ENCODE measurements at places on chromosomes 7 and 10. TPM values are rescaled to one million over a fixed set of nuclear protein-coding genes. Genes with fewer than 3 reads are reported as not detected.

Gene AKR1C4
- total RNA-seq = not detected

- DNase-seq = no peak
Observed at GRCh38 chr7:90939666-90940065, 324.6 kb upstream of the FZD1 start.

Gene INSYN2A
- total RNA-seq = 3.3 TPM

Gene ANXA8L1
- not detected for total RNA-seq

Gene OGDHL
- not detected for total RNA-seq

DNA sequence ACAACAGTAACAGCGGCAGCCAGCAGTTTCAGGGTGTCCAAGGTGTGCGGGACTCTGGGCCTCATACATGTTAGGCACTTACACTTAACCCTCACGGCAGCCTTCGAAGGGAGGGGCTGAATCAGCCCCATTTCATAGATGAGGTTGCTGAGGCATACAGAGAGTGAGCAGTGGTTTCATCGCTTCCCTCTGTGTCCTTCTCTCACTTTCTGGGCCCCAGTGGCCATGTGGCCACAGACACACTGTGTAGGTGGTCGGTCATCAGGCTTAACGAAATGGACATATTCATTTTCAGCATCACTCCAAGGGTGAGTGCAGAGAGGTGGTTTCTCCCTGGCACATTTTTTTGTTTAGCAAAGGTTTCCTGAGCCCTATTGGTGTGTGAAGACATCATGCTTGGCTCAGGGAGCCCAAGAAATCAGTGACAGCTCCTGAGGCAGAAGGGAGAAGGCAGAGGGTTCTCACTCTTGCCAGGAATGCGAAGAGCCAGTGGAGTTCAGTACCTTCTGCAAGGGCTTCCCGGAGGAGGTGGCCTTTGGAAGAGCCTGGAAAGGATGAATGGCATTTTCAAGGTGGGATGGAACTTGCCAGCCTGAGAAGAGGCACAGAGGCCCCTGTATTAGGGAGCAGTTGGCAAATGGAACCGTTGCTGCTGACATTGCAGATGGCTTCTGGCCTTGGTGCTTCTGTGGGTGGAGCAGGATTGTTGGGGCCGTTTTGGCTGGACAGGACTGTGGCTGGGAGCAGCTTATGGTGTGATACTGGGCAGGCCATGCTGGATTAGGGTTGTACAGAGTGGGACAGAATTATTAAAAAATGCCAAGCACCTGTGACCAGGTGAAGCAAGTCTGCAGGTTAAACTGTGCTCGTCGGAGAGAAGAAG, 61.7 kb upstream of the PPIF start:
- DNase-seq = no peak

GRCh38 chr10:132527339-132528063, 10.1 kb upstream of the INPP5A start:
- DNase-seq = no peak

Gene C10orf143
- 0.96 TPM for total RNA-seq

- DNase-seq = no peak
Observed at GRCh38 chr10:97445357-97445721, 467 bp downstream of the EXOSC1 start.

Gene SCART1
- total RNA-seq = 1.0 TPM

Gene EIF5AL1
- total RNA-seq = 0.63 TPM

DNA sequence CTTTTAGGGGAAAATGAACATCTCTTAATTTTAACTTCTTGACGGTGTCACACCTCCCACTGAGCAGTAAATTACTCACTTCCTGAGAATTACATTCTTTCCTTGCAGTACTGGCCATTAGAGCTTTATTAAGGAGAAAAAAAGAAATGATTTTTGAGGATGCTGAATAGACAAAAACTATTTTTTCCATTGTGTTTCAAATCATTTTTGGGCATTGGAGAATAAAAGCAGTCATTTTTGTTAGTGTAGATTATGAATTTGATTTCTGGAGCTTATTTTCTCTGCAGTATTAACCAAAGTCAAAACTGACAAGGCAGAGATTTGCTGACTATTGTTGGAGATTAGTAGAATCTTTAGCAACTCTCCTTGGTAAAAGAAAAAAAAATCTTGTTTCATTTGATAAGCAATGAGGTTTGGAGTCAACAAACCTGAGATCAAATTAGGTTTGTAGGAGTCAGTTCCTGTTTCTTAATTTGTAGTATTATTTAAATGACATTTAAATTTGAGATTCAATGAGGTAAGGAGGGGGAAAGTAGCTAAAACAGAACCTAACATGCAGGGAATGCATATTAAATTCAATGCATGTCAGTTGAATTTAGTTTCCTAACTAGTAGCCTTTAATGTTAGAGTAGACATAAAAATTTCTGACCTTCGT, 70.6 kb downstream of the AP3M1 start:
- peak; percentile 56 for DNase-seq

Gene CLRN3
- total RNA-seq = not detected

- DNase-seq = no peak
Observed at GRCh38 chr7:139647085-139647484, 123.6 kb downstream of the CLEC2L start.

Gene MEOX2
- 0.06 TPM for total RNA-seq

Gene GTF2IRD2
- 7.8 TPM for total RNA-seq

DNA sequence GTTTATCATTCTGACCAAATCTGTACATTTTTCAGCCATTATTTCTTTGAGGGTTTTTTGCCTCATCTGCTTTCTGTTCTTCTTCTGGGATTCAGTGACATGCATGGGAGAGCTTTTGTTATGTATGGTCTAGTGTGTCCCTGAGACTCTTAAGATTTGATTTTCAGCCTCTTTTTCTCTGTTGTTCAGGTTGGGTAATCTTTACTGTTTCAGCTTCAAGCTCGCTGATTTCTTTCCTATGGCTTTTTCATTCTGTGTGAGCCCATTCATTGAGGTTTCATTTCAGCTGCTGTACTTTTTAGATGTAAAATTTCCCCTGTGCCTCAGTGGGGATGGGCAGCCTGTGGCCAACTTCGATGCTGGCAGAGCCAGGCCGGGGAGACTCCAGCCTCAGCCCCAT, 38.1 kb downstream of the FOXK1 start:
- DNase-seq = no peak

- DNase-seq = no peak
Observed at GRCh38 chr7:99042957-99043356, 101.0 kb downstream of the SMURF1 start.

Gene BTBD16
- not detected for total RNA-seq

GRCh38 chr7:22853674-22854157, 31.1 kb upstream of the TOMM7 start:
- no peak for DNase-seq

Gene LRRC17
- total RNA-seq = 1,308 TPM

DNA sequence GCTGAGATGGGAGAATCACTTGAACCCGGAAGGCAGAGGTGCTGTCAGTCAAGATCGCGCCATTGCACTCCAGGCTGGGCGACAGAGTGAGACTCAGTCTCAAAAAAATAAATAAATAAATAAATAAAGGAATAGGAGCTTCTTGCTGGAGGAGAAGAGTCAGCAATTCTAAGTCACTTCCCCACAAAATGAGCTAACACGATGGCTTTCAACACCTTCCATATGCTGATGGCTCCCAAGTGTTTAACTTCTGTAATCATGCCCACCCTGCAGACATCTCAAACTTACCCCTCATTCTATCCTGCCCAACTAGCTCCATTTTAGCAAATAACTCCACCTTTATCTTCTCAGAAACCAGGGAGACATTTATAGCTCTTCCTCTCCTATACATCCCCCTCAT, 21.2 kb downstream of the PSAP start:
- DNase-seq = no peak

Gene FEZF1
- not detected for total RNA-seq

DNA sequence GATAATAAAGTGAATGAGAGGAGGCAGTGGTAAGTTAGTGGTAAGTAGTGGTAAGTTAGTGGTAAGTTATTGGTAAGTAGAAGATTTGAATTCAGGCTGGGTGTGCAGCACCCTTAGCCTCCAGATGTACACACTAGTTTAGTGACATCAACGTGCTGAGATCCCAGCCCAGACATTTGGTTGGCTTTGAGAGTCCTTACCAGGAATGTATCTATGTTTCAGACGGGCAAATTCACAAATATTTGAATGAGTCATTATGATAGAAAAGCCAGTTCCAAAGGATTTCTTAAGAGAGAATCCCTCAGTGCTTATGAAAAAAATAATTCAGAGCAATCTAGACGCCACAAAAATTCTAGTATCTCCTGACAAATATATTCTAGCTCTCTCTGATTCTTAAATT, 70.0 kb downstream of the ARL4A start:
- DNase-seq = peak; percentile 86

GRCh38 chr7:140316165-140316661, 82.1 kb downstream of the SLC37A3 start:
- DNase-seq = peak; percentile 73

DNA sequence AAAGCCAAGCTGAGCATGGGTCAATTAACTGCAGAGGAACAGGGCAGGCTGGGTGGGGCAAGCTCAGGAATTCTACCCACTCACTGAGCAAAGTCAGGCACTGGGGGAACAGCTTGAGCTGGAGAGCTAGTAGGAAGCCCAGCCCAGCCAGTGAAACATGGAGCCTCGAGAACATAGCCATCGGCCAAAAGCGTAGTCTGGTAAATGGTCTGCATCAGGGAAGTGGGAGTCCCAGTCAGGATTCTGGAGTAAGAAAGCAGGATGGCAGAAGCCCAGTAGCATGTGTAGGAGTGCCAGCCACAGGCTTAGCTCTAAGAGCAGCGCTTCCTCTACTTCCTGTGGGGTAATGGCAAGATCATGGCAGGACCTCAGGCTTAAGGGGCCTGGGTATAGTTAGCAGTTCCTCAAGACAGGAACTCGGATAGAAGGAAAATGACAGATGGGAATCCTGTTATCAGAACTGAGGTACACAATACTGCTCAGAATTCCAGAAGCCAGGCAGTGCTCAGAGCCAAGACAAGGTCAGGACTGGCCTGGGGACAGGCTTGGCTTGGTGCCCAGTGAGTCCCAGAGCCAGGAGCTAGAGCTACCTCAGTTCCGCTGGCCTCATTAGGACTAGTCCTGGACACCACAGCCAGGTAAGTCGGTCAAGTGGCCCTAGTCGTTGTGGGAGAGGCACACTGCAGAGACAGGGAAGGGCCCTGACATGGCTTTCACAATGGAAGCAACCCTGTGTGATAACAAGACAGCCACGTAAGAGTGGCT, 65.4 kb upstream of the MXI1 start:
- no peak for DNase-seq

- DNase-seq = no peak
Observed at GRCh38 chr10:67433276-67433675, 262.7 kb downstream of the CTNNA3 start.

DNA sequence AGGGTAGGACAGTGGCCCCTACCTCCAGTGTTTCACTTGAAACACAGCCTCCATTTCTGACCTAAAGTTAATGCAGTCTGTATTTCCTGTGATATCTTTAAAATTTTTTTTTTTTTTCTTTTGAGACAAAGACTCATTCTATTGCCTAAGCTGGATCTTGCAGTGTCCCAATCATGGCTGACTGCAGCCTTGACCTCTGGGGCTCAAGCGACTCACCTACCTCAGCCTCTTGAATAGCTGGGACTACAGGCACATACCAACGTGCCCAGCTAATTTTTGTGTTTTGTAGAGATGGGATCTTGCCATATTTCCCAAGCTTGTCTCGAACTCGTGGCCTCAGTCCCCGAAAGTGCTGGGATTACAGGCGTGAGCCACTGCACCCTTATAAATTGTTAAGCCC, 16.7 kb upstream of the MGAM2 start:
- peak; percentile 8 for DNase-seq

GRCh38 chr10:33134011-33134751, 176.2 kb upstream of the ITGB1 start:
- peak; percentile 97 for DNase-seq

Measured in LHCN-M2 (cell line).